ENCODE measurements at places on chromosomes 5 and 9.

DNA sequence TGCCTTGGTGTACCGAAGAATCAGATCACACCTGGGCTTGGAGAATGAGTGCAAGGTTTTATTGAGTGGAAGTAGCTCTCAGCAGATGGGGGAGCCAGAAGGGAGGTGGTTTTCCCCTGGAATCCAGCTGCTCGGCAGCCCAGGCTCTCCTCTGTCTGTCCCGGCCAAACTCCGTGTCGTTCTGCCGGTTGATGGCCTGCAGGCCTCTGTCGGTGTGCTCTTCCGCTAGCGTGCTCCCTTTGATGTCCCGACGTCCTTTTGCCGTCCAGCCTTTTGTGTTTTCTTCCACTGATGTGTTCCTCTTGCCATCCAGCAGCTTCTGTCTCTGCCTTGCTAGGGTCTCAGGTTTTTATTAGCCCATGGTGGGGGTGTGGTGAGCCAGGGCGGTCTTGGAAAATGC lies 28.0 kb upstream of the MIER3 start:
- DNase-seq: no peak

- no peak for DNase-seq
Observed at GRCh38 chr9:126790561-126790960, 14.3 kb upstream of the ZBTB43 start.

DNA sequence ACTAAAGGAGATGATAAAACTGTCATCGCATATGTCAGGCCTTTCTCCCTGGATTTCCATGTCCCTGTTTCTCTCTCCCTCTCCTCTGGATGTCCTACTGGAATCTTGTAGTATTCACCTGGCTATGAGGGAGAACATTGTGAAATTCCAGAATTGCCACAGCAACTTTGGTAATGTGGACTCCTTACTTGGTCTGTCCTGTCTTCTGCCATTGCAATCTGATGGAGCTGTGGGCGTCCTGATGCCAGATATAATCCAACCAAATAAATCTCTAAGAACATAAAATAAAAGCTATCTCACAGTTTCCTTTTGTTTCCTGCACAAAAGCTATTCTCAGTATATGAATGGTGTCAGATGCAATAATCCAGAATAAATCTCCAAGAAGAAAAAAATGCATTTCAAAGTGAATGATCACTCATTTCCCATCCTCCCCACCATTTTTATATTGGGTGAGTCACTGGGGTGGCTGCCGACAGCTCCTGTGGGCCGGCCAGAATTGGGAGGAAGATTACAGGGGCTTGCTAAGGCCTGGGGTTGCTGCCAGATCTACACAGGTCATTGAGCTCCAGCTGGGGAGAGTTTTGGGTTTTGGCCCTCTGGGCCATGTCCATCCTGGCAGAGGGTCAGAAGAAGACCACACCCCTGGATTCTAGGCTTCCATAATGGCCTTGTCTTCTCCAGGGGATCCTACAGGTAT lies 160.7 kb upstream of the PITX1 start:
- no peak for DNase-seq

- no peak for DNase-seq
Observed at GRCh38 chr5:114360816-114361723, 800 bp upstream of the KCNN2 start.

DNA sequence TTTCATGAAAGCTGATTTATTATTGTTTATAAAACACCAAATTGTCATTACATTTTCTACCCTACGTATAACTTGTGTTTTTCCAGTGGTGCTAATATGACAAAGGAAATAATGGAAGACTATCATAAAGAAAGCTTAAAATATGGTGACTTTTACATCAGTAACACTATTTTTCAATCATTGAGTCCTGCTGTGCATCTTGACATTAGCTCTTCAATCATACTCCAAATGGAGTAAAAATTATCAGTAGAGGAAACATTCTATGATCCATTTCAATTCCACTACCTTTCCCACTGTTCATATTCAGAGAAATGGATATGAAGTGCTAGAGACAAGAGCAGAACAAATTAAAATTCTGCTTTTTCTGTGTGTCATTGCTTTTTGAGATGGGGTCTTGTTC lies 536.6 kb downstream of the RAB3C start:
- DNase-seq: no peak

DNA sequence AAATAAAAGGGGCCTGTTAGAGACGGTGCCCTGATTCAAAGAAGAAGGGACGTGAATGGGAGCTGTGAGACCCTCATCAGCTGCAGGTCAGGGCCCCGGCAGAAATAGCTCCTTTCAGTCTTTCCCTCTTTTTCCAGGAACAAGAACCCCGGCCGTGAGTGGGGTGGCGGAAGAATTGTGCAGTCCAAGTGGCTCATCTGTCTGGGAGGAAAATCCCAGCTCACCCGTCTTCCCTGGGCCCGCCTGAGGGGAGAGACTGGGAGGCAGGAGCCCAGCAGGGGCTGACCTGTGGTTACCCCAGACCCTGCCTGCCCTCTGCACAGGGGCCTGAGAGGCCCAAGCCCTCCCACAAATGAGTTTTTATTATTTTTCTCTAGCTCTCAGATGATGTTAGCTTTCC lies 24.8 kb upstream of the CSF1R start:
- no peak for DNase-seq

- no peak for DNase-seq
Observed at GRCh38 chr9:82117026-82117811, 128.6 kb downstream of the SPATA31D1 start.

DNA sequence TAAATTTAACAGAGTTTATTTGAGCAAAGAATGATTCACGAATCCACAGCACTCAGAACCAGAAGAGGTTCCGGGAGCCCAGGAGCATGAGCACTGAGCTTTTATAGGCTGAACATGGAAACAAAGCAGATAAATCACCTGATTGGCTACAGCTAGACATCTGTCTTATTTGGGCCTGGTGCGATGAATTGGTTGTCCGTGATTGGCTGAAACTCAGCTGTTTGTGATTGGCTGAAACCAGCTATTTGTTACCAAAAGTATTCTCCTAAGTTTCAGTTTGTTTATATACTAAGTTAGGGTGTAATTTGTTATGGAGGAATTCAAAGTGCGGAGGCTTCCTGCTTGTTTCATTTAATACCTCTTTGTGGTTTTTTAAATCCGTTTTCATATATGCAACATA lies 15.8 kb upstream of the LCP2 start:
- no peak for DNase-seq

GRCh38 chr5:109335114-109335513 lies 74.7 kb downstream of the PJA2 start:
- DNase-seq: no peak

DNA sequence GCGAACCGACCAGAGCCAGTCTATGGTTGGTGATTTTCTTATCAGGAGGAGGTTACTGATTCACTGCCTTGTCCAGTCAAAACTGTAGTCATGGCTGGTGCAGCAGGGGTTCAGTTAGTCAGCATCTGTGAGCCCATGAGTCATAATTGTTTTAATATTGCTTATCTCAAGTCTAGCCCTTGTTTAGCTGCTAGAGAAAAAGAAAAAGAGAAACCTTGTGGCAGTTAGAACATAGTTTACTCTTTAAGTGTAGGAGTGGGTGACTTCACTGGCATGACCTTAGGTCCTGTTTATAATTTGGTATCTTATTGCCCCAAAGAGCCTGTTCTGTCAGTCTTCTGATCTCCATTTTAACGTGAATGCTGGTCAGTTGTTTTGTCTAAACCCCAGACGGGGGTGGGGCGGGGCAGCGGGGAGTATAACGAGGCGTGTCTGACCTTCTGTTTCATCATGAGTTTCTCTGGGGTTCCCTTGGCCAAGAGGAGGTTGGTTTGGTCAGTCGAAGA lies 76.9 kb upstream of the NFIL3 start:
- no peak for DNase-seq

- DNase-seq: no peak
Observed at GRCh38 chr5:137735555-137736284, at the start of gene KLHL3. Gene KLHL3 (minus strand): TSS chr5:137736089. CDS start chr5:137735646, 443 bp downstream.

- DNase-seq: no peak
Observed at GRCh38 chr9:108780942-108781734, 74.6 kb downstream of the ACTL7B start.

GRCh38 chr9:117932585-117932984 lies 228.4 kb downstream of the TLR4 start:
- no peak for DNase-seq

DNA sequence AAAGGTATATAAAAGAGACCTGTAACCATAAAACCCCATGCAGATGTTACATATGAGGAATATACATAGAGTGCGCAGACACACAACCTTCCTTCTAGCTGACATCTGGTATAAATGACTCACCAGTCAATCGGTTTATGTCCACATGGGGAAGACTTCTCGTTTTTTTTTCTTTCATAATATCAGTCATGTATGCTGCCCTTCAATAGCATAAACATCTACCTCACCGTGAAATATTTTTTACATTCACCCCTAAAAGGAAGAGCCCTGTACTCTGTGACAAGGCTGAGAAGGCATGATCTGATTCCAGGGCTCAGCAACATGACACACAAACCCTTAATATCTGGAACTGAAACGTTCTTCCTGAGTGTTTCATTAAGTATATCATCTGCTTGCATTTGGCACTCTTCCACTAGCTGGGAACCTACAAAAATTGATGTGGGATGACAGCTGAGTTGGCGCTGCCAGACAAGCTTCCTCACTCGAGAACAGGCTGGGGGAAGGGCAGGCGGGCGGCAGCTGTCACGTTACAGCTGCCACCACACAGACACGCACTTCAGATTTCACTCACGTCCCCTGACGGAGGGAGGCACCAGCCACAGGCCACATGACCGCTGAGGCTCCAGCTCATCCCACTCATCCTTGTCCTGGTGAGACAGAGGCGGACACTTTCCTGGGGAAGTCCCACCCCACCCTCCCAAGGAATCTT lies 74.2 kb downstream of the SHB start:
- no peak for DNase-seq

DNA sequence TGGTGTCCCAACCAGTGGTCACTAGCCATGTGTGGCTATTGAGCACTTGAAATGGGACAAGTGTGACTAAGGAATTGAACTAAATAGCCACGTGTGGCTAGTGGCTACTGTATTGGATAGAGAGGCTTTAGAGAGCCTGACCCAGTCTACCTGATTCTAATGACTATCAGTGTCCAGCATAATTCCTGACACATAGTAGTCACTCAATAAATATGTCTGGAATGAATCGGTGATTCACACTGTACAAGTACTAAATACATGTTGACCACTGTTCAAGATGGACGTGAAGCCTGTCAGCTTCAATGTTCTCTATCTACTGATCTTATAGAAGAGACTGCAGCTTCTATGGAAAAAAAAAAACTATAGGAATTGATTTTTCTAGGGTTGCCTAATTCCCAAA lies 57.7 kb upstream of the MAST4 start:
- DNase-seq: no peak

DNA sequence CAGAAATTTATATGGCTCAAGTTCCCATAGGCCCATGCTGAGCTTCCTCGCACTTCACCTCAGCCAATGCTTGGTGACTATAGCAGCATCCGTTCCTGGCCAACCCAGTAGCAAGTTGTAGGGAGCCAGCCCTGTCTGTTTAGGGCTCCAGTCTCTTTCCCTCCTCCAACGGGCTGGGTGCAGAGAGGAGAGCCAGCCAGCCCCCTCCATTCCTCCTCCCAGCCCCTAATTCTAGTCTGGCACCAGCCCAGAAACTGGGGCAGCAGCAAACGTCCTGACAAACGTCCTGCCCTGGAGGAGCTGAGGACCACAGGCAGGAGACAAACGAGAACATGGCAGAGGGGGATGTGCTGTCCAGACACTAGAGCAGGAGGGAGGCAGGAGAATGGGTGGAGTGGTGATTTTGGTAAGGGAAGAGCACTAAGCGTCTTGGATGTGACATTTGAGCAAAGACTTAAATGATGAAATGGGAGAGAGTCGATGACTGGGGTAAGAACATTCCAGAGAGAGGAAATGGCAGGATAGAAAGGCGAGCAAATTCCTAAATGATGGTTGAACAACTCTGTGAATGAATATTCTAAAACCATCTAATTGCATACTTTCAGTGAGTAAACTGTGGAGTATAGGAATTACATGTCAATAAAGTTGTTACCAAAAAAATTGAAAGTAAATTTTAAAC lies 222.5 kb upstream of the DAPK1 start:
- DNase-seq: no peak

DNA sequence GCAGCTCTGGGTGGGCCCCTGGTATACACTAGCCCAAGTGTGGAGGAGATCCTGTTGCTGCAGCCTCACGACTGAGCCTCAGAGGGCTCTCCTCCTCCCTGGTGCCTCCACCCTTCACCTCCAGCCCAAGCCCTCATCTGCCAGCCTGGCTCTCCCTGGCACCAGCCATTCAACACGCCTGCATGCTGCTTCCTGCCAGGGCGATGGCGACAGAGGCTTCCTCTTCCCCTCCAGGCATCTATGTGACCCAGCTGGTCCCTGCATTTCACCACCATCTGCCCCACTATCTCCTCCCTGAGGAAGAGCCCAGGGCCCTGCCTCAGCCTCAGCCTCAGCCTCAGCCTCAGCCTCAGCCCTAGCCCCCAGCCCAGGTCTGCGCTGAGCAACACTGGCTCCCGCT lies 54.8 kb upstream of the ANGPTL2 start:
- DNase-seq: no peak

Data from activated CD8-positive, alpha-beta memory T cell treated with anti-CD3 and anti-CD28 coated beads for 4 hours (primary cell).